IgD-negative memory B cell (primary cell): ENCODE measurements at places on chromosomes 2 and 18. TPM values are rescaled to one million over a fixed set of nuclear protein-coding genes. Genes with fewer than 3 reads are reported as not detected.

DSG1 gene
- polyA plus RNA-seq: not detected

RIT2 gene
- not detected for polyA plus RNA-seq

CAPN10 gene
- polyA plus RNA-seq: 18.2 TPM

SPHKAP gene
- polyA plus RNA-seq: not detected

OR6B2 gene
- polyA plus RNA-seq: not detected

CXCR4 gene
- 862 TPM for polyA plus RNA-seq

SLC23A3 gene
- polyA plus RNA-seq: 0.63 TPM

MERTK gene
- 0.33 TPM for polyA plus RNA-seq

C2orf80 gene
- not detected for polyA plus RNA-seq

FLACC1 gene
- polyA plus RNA-seq: 0.64 TPM

RNU2-63P gene
- not detected for polyA plus RNA-seq

SLC5A6 gene
- polyA plus RNA-seq: 20.3 TPM

HRH4 gene
- not detected for polyA plus RNA-seq

CD207 gene
- not detected for polyA plus RNA-seq

ZNF804A gene
- polyA plus RNA-seq: 4.5 TPM

SCN9A gene
- polyA plus RNA-seq: not detected

CHRNG gene
- not detected for polyA plus RNA-seq

PEX13 gene
- 10.0 TPM for polyA plus RNA-seq

SLC4A3 gene
- polyA plus RNA-seq: not detected

SF3B6 gene
- 171 TPM for polyA plus RNA-seq
